GM06990 (cell line): ENCODE measurements at places on chromosomes 7 and 10.

DNA sequence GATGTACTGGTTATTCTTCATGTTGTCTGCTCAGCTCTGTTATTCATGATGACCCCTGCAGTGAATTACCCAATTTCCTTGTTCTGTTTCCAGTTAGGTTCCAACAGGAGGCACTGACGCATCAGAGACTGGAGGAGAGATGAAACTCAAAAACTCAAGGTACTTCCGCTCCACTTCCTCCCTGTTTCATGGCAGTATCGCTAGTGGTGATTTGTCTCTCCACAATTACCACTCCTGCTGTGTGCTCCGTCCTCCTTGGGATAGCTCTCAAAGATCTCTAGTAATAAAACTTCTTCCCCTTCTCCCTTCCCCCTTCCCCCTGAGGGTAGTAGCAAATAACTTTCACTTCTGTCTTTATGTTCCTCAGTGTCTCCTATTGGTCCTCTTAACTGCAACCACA, 107.4 kb upstream of the ABCB5 start:
- DNase-seq: no peak

DNA sequence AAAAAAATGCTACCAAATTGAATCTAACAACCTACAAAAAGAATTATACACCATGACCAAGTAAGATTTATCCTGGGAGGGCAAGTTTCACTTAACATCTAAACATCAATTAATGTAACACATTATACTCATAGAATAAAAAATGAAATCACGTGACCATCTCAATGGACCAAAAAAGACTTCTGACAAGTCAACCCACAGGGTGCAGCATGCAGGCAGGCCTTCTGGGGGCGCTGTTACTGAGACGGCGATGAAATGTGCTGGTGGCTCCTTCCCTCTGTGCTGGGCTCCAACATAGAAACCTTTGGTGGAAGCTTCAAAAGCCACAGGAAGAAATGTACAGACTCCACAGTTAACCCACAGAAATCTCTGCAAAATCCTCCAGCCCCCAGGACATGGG, 103.1 kb downstream of the INHBA start:
- DNase-seq: no peak

DNA sequence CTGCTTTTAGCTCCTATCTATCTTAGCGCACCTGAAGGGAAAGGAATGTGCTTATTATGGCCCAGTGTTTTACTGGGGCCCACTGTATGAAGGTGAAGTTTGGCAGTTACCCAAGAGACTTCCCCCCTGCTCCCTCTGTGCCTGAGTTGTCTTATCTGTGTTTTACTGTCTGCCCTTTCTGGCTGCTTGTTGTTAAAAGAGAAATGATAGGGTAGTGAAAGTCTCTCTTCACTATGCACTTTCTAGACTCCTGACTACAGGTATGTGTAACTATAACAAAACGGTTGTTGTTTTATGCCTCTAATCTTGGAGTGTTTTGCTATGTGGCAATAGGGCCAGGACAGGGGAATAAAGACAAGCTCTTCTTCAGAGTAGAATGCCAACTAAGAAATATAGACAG, 326.9 kb downstream of the KIF20B start:
- no peak for DNase-seq

DNA sequence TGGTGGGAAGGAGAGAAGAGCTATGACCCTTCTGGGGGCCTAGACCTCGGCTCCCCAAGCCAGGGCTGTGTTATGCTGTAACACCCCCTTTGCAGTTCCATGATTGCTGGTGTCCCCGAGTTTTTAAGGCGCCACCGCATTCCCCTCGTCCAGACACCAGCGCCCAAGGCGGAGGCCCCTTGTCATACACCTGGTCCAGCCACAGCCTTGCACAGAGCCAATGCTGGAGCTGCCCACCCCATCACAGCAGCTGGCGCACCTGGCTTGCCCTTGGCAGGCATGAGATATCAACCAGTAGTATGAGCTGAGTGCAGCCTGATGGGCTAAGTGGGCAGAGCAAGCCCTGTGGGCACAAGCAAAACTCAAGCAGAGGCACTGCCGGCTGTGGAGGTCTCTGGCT, 209.4 kb downstream of the SORCS1 start:
- DNase-seq: no peak

DNA sequence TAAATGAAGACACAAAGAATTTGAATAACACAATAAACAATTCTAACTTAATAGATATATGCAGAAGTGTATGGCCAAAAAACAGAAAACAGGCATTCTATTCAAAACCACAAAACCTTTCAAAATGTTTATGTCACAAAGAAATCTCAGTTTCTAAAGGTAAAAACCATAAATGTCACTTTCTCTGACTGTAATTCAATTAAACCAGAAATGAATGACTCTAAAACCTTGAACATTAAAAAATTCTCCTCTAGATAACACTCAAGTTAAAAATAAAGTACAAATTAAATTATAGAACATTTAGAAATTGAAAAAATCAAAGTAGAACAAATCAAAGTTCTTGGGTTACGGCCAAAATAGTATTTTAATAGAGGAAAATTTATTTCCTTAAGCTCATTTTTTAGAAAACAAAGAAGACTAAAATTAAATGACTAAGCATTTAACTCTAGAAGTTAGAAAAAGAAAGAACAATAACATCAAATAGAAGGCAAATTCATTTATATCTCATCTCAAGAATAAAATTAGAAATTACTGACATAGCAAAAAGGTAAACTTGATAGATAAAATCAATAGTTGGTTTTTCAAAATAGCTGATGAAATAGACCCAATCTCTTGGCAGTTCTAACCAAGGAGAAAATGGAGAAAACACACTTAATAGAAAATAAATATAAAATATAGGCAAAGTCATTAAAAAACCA, 198.8 kb downstream of the TEX36 start:
- no peak for DNase-seq

- no peak for DNase-seq
Measured at GRCh38 chr10:78362406-78363022, 328.9 kb downstream of the RPS24 start.

DNA sequence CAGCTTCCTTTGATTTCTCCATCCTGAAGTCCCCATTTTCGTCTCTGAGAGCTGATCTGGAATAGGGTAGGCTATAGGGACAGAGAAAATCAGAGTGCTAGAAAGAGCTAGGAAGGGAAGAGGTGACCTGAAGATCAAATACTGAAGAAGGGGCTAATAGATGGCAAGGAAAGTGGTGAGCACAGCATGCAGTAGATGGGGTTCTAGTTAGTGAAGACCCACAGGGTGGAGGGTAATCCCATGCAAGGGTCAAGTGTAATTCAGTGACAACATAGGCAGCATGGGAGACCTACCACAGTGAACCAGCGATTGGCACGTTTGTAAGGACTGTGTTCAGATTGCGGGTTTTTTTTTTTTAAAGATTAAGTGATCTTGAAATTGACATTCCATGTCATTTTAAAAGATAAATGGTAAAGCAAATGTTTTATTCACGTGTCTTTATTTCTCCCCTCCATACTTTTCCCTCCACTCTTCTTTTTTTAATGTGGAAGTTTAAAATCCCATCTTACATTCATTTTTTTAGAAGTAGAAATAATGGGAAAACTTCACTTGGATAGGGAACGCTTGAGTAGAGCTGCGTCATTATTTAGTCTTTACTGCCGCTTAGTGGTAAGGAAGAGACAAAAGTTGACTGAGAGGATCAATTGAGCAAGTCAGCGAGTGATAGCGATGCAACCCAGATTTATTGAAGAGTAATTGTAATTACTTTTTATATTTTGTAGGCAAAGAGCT, 21.0 kb upstream of the ABI1 start:
- no peak for DNase-seq
